Epithelial cell of proximal tubule (primary cell): ENCODE measurements at places on chromosomes 11 and 22. TPM values are rescaled to one million over a fixed set of nuclear protein-coding genes. Genes with fewer than 3 reads are reported as not detected.

Gene OR51B5
- not detected in 2 replicates for total RNA-seq

Gene HBG2
- total RNA-seq: not detected in 2 replicates

Gene MCAM
- 660 and 1,105 TPM in 2 replicates for total RNA-seq

Gene PGGHG
- 7.8 and 13.1 TPM in 2 replicates for total RNA-seq

GRCh38 chr22:22569218-22569617 is 10.2 kb upstream of the PRAME start:
- DNase-seq: no peak

DNA sequence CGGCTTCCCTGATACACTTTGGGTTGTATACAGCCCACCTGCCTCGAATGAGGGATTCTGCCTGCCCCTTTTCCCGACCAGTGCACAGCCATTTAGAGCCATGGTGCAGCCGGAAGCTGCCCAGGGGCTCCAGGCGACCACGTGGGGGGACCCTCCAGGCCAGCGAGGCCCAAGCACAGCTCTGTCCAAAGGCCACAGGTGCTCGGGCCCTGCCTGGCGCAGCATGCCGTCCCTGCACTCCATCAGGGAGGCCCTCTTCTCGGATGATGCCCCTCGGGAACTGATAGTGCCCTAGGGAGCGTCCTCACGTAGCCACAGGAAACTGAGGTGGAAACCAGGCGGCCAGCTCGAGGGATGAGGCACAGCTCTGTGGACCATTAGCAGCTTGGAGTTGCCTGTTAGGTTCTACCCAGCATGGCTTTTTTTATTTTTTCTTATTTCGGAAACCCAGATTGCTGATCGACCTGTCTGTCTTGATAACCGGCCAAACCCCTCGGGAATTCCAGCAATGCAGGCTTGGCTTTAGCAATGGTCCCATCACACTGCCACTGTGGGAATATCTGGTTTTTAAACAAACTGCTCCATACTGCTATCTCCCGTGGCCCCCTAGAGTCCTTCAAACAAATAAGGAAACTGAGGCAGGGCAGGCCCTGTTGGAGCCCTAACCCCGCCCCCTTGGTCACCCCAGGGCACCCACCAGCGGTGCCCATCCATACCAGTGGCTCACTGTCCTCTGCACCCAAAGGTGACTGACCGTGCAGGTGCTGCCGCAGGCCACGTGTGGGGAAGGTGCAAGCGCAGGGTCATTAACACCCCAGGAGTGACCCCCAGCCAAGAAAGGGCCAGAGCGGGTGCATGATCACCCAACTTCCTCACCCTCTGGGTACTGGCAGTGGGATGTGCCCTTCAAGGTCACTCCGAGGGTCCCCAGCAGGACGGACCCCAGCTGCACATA is 8.0 kb downstream of the ANO1 start:
- no peak for DNase-seq

DNA sequence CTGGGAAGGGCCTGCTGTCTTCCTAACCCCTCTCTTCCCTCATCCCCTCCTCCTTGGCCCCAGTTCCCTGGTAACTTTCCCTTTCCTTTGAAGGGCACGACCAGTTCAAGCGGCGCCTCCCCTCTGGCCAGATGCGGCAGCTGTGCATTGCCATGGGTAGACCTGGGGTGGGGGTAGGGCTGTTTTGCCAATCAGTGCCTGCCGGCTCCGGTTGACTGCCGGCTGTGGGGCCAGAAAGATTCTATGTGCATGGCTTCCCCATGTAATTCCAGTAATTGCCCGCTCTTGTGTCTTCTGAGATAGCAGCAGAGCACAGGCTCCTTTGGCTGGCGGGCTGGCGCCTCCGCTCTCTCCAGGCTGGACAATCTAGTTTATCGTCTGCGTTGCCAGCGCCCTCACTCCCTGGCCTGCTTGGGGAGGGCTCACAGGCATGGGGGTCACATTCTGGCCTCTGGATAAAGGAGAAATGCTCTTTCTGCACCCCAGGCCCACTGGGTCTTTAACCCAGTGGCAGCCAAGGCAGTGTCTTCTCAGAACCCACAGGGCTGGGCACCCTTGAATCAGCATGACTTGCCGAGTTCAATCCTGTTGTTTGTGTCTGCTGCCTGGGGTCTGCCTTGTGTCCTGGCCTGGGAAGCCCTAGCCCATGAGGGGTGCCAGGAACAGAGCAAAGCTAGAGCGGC is 9.4 kb downstream of the SIDT2 start:
- DNase-seq: no peak

GRCh38 chr11:100663996-100664395 is 23.1 kb upstream of the ARHGAP42 start:
- no peak for DNase-seq

DNA sequence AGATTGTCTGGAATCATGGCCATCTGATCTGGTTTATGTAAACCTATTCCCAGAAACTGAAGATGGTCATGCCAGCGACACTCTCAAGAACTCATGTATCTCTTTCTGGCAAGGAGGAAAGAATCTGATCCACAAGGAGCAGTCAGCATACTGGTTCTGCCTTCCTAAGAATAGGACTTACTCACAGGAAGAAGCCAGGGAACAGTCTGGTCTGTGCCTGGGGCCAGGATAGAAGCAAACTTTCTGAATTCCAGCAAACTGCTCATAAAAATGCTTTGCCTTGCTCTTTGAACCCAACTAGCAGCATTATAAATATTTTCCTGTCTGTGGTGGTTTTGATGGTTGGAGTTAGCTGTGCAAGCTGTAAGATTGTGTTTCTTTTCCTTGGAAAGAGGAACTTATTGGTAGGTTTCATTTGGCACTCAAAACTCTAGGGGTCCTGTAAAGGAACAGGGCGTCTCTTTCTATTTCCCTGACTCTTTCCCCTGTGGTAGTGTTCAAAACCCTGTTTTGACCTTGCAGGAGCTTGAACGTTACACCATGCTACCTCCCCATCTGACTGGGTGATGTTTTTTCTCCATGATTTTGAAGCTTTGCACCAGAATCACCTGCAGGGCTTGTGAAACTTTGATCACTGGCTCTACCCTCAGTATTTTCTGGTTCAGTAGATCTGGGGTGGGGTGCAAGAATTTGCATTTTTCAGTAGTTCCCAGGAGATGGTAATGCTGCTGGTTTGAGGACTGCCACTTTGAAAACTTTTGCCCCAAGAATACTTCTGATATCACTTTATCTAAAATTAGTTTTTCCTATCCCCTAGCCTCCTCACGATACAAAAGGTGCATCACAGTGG is 627.8 kb upstream of the ANO5 start:
- no peak for DNase-seq

DNA sequence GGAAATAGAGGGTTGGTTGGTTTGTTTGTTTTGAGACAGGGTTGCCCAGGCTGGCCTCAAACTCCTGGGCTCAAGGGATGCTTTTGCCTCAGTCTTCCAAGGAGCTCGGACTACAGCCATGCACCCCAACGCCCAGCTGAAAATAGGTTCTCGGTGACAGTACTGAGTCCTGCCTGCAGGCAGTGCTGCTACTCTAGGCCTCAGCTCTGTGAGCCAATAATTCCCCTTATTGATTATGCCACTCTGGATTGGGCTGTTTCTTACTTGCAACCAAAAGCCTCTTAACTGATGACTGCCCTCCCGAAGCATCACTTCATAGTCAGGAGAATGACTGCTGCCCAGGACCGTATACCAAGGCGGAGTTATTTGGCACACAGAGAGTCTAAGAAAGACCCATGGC is 1.2 kb upstream of the C11orf16 start:
- no peak for DNase-seq

- DNase-seq: no peak
These were observed 246.0 kb upstream of the TENM4 start for GRCh38 chr11:79686703-79687419.

DNA sequence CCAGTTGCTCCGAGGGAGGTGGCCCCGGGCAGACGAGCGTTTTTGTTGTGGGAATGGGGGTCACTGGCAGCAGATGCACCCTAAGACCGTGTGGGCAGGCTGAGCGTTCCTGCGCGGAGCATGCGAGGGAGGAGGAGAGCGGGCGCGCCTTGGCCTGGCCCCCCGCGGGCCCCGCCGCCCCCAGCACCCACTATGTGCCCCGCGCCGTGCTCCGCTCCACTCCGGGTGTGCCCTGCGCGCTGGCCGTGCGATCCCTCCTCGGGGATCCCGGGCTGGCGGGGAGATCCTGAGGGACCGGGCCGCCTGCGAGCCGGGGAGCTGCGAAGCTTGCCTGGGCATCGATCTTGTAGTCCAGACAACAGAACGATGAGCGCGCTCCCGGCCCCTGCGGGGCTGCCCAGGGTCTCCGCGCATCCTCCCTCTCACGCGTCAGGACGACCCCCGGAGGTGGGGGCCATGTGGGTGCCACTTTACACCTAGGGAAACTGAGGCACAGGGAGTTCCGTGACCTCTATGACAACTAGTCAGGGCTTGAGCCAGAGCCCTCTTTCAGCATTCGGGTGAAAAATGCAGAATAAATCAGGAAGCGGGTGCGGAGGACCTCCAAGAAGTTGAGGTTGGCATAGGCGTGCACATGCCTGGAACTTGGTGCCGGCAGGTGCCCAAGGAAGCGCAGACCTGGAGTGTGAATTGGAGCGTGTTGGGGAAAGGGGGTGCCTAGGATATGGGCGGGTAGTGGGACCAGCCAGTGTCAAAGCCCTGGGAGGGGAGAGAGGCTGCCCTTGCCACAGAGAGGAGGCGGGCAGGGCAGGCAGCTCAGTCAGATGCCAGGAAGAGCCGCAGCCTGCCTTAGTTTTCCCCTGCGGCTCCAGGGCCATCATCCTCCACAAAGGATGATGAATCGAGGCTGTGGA is 1.3 kb upstream of the KMT5B start:
- no peak for DNase-seq

- DNase-seq: no peak
These were observed 718.8 kb upstream of the ARHGAP42 start for GRCh38 chr11:99968336-99968735.

DNA sequence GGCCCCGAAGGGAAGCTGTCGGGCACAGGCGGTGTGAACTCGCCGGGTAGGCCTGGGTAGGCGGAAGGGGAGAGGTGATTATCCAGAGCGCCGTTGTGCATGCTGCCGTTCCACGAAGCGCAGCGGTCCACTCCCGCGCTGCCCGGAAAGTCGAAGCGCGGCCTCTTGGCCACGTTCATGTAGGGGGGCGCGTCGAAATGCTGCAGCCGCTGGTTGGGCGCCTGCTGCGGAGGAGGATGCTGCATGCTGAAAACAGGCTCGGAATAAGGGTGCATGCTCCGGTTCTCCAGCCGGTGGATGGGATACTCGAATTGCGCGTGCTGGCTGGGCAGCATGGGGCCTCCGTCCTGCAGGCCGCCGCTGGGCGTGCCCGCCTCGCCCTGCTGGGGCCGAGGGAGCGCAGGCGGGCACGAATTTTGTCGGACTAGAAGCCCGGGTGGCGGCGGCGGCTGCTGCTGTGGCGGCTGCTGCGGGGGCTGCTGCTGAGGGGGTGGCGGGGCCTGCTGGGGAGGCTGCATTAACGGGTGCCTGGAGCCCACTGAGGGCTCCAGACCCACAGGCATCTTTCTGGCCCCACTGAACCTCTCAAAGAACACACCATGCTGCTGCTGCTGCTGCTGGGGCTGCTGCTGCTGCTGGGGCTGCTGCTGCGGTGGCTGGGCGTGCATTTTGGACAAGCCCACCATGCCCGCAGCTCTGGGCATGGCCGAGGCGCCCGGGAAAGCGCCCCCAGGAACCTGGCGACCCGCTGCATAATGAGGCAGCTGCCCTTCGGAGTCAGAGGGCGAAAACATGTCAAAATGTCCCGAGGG is 2.3 kb downstream of the MN1 start:
- DNase-seq: no peak

DNA sequence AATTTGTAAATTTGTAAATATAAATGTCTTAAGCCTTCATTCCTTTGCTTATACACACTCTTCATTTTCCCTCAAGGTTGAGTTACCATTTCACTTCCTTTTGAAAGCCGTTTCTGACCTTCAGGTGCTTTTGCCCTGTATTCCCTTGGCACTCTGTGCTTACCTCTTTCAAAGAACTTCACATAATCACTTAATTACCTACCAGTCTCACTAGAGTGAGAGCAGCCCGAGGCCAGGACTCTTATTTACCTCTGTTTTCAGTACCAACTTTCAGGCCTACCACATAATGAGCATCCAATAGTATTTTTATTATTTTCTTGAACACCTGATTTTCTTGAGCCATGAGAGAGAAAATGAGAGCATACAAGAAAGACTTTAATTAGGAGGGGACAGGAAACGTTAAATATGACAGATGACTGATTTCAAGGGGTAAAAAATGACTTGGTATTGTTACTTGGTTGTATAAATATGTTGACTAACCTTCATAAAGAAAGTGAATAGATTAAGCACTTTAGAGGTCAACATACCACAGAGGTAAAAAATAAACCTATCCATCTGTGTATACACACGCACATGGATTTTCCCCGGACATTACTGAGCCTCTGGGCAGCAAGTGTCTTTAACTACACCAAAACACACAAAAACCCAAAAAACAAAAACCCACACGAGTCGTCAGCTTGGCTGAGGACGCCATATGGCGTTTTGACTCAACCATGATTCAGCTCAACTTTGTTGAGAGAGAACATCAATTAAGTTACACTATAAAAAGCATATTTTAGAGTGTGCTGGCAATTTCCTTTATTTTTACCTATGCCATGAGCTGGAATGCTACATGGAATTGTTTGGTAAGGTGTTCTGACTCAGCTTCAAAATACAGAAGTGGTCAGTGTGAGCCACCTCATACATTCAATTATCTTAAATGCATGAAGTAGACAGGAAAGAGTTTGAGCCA is 7.6 kb downstream of the ATXN10 start:
- no peak for DNase-seq

DNA sequence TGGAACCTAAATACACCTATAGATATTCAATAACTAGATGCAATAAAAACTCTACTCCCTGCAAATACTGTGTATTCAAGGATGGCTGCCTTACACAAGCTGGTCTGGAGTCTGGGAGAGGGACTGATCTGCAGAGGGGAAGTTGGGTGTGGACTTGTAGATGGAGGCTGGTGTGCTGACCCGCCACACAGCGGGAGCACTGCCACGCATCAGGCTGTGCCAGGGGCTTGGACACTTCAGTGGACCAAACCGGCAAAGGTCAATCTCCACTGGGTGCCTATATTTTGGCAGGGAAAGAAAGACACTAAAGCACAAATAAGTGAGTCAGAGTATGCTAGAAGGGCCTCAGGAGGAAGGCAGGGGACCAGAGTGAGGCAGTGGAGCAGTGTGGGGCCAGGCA is 2.1 kb upstream of the SHANK3 start:
- no peak for DNase-seq
